ENCODE measurements at places on chromosomes 5 and 9.

DNA sequence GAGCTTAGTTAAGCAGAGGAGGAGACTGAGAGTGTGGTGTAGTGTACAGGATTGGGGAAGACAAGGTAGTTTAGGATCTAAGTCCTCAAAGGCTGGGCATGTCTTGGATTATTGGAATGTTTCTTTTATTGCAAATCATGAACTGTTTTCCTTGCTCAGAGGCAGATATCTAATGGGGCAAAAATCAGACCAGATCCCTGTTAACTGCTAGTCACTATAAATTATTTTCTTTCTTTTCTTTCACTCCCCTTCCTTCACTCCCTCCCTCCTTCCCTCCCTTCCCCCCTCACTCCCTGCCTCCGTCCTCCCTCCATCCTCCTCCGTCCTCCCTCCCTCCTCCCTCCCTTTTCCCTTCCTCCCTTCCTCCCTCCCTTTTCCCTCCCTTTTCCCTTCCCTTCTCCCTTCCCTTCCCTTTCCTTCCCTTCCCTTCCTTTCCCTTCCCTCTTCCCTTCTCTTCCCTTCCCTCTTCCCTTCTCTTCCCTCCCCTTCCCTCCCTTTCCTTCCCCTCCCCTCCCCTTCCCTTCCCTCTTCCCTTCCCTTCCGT lies 117.9 kb downstream of the WDR70 start:
- no peak for DNase-seq

DNA sequence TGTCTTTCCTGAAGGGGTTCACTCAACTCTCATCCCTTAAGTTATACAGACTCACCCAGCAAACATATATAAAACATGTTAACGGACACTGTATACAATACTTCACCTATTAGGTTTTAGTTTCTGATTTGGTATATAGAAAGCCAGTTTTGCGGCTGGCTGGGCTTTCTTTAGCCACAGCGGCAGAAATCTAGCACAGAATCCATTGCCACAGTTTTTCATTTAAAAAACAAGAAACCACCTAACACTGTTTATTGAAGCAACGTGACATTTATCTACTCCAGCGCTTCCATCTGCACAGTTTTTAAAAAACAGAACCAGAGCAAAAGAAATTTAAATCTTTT lies 67.3 kb downstream of the SNX30 start:
- no peak for DNase-seq

DNA sequence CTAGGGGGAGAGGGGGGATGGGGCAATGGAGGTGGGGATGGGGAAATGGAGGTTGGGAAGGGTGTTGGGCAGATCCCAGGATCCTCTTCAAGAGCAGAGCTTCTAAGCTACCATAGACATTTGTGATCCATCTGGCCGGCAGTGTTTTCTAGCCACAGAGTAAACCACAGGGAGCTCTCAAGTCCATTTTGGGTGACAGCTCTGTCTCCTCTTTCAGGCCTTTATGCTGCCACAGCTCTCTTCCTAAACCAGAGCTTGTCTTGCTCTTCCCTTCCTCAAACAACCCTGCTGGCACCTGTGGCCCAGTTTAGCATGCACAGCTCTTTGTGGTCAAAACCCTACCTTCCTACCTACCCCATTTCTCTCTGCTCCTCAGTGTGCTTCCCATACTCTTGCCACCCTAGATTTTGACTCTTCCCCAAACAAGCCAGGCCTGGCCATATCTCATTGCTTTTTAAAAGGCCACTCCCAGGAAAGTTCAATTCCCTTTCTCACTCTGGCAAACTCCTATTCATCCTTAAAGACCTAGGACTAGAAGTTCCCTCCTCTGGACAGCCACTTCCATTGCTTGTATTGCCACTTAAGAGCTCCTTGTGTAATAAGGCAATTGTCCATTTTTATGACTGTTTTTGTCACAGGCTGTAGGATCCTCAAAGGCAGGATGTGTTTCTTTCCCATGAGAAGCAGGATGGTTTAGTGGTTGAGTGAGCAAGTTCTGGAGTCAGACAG lies 84.3 kb upstream of the PANK3 start:
- no peak for DNase-seq

GRCh38 chr5:34848230-34848629 lies 9.3 kb downstream of the TTC23L start:
- DNase-seq = no peak

- no peak for DNase-seq
Observed at GRCh38 chr9:95090871-95091577, 226.5 kb downstream of the FANCC start.

DNA sequence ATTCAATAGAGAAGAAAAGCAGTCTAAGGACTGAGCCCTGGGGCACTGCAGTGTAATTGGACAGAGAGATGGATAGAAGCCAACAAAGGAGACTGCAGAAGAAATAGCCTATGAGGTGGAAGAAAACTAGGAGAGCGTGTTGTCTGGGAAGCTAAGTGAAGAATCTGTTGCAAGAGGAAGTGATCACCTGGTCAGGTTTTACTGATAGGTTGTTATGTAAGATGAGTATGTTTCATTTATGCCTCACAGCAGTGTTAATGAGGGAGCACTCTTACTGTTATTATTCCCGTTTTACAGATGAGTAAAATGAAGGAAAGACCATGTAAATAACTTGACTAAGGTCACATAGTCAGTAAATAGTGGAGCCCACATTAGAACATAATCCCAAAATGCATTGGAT lies 80.0 kb upstream of the GRHPR start:
- no peak for DNase-seq

- no peak for DNase-seq
Observed at GRCh38 chr5:57887851-57888621, 405.4 kb upstream of the ACTBL2 start.

- DNase-seq = no peak
Observed at GRCh38 chr5:3182133-3182876, 413.3 kb upstream of the IRX1 start.

DNA sequence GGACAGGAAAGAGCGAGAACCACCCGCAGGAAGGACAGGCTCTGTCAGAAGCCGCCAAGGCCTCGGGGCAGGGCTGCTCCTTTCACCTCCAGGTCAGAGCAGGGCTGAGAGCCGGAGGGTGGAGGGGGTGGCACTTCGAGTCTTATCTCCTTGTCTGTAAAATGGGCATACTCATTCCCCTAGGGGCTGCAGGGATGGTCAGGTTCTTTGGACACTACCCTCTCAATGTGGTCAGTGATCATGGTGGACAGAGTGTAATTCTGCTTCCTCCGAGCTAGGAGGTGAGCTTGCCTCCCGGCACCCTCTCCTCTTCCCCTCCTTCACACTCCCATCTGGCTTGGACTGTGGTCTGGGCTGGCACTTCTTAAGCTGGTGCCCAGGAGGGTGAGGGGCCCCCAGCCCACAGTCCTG lies 39.6 kb downstream of the RGS3 start:
- DNase-seq = no peak

DNA sequence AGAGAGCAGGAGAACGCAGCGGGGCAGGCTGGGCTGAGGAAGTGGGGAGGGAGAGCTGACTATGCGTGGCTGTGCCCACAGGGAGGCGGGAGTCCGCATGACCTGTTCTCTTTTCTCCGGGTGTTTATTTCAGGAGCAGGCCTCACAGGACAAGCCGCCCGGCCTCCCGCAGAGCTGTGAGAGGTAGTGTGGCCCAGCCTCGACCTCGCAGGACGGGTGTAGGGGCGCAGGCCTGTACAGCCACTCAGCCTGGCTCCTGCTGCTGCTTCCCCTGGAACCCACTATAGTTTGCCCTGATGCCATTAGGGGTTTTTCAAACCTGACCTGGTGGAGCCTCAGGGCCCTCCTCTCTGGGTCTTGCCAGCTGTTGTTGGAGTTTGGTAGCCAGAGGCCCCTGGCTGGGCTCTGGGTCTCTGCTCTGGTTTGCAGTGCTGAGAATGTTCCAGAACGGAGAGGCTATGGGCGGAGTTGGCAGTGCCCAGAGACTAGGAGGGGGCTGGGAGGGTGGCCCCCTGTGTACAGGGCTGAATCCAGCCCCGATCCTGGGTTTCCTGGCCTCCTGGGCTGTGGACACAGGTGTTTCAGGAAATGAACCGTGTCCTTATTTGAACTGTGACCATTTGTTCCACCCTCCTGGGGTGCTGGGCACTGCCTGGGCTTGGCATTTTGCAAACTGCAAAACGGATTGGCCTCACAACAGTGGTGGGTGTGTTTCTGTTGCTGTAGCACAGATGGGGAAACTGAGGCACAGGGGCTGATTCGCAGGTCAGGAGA lies 78.8 kb downstream of the WNK2 start:
- no peak for DNase-seq

GRCh38 chr9:38263532-38263931 lies 129.0 kb upstream of the ALDH1B1 start:
- DNase-seq = no peak

DNA sequence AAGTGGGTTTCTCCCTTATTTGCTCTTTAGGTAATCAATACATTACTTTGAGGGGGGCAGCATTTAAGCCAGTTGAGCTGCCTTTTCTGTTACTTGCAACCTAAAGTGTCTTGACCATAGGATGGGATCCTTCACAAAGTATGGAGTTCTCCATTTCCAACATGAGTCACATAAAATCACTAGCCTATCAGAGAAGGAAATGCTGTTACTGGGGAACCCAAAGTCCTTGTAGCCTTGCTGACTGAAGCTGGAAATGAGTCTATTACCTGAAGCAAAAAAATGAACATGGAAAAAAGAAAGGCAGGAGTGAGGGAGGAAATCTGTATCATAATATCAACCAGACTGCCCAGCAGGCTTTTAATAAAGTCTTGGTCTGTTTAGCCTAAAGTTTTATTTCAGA lies 42.8 kb upstream of the SLIT3 start:
- DNase-seq = no peak

DNA sequence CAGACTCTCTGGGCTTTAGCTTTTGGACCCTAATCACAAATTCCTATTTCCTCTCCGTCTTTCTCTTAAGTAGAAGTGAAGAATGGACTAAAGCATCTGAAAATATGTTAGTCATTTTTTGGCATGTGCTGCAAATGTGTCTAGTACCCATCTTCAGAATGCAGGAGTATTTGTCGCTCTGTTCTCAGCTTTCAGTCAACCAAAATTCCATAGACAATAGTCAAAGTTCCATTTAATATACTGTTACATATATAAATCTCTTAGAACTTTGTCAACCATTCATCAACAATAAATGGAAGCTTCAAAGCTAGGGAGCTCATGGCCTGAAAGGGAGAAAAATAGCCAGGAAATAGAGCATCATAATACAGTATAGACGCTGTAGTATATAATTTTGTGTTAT lies 509.4 kb downstream of the BNC2 start:
- DNase-seq = no peak

Data from NCI-H1417 treated with DMSO at 0.1 percent for 48 hours (cell line).